Activated gamma-delta T cell (primary cell): ENCODE measurements at places on chromosomes 4 and X.

DNA sequence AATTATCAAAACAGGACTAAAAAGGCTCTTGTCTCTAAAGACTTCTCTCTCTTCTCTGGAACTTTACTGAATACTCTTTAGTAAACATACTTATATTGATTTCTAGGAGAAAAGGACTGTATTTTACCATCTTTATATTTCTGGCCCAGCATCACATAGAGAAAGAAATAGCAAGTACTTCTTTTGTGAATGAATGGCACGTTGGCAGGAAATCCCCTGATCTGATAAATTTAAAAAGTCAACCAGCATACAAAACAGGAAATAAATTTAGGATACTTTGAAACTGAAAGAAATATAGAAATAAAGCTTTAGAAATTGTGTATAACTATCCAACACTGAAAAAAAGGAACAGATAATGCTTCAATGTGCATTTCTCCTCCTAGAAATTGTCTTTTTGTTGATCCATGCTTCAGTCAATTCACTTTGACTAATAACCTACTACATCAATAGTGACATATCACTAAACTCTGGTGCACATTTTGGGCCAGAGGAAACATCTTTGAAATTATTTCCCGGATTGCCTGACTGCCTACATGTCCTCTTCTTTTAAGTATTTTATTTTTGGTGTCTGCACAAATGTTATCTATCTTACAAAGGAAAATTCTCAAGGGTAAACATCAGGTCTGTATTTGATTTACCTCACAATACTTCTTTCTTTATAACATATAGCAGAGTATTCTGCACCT is 183.5 kb upstream of the FSTL5 start:
- no peak for DNase-seq

GRCh38 chr4:173246719-173247118 is 78.1 kb downstream of the GALNT7 start:
- no peak for DNase-seq

- DNase-seq = no peak
Measured at GRCh38 chrX:69066021-69066757, 99.1 kb downstream of the PJA1 start.

- DNase-seq = no peak
Measured at GRCh38 chr4:125334926-125335325, 20.2 kb downstream of the FAT4 start.

- no peak for DNase-seq
Measured at GRCh38 chr4:78742300-78742699, 33.9 kb upstream of the BMP2K start.

DNA sequence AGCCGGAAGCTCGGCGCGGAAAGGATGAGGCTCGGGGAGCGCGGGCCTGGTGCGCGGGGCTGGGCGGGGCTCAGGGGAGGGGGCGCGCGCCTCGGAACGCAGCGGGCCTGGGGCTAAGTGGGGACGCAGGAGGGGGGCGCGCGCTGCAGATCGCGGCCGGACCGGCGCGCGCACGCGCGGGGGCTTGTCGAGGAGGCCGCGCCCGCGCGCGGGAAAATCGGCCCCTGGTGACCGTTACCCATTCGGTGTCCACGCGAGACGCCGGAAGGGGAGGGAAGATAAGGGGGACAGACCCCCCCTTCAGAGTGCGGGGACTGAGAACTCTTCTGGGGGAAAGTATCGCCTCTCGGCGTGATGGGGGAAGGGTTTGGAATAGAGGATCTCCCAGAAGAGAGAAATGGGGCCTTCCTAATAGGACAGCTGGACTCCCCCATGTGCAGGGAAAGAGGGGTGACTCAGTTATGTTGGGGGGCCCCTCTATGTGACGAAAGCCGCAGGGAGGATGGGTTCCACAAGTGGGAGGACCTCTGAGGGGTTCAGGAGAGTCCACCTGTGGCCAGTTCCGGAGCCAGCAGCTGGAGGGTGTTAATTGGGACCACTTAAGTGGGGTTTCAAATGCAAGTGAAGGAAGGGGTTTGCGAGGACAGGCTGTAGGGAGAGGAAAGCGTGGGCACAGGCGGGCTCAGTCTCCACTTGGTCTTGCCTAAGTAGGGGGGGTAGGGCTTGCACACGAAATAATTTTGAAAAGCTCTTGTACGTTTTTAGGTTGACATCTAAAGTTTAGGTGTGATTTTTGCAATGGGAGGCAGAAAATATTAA is 584 bp downstream of the SUV39H1 start:
- DNase-seq = no peak

GRCh38 chr4:111959222-111959621 is 186.0 kb upstream of the FAM241A start:
- DNase-seq = no peak

GRCh38 chr4:51932261-51932660 is 87.9 kb downstream of the LRRC66 start:
- no peak for DNase-seq

GRCh38 chr4:72323227-72323626 is 245.8 kb downstream of the ADAMTS3 start:
- DNase-seq = no peak

DNA sequence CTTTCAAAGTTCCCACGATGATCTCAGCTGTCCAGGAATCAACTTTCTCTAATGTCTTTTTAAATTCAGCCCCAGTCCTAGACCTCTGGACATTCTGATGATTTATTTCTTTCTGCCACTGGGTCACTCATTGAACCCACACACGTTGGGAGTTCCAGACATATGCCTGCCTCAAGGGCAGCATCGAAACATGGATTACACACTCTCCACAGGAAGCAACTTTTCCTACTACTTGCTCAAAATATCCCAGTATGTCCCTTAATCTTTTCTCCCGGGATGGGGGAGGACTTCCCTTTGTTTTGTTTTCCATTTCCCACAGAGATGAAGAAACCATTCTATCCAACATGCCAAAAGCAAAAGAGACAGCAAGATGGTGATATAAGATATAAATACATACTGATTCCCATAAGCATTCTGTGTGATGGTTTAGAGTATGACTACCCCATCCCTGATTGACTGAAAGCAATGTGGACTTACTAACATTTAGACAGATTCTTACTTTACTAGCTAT is 79.8 kb upstream of the PPARGC1A start:
- DNase-seq = no peak

DNA sequence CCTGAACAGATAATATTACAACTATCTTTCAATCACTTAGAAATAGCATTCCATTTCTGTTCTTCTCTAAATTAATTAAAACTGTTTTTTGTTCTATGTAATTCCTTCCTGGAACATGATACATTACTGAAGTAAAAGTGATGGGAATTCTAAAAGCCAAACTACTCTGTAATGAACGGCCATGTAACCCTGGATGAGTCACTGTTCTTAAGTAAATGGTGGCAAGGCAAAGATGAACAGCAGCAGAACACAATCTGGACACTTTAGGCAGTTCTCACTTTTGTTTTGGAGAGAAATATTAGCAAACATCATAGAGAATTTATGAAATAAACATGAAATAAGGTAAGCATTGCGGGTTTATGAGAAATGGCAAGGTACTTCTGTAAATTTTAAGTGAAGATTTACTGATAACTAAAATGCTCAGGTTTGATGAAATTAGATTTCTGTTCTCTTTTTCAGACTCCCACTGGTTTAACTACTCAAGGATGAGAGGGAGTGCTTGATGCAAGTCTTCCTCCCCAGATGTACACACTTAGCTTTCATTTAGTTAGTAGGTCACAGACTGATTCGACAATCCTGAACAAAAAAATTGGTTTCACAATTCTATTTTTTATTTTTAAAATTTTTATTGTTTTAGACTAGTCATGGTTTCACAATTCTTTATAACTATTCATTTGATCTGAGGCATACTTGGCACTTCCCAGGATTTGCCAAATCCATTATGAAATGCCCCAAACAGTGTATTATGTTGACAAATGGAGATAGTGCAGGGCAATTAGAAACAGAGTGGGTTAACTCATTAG is 964 bp upstream of the GPR82 start:
- DNase-seq = no peak

DNA sequence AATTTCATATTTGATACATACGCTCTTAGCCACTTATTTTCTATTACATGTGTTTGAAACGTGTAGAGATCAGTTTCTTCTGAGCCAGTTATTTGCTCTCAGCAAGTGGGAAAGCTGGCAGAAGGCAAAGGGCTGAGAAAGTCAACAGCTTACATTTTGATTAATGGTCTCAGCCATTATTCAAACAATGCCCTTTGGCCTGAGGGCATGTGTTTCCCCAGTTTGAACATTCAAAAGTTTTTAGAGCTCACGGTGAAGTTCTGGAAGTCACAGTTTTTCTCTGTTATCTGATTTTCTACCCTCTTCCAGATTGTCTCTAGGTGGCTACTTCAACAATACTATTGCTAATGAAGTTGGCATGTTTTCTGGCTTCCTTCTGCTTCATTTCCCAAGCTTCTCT is 591.8 kb upstream of the CPEB2 start:
- no peak for DNase-seq

- DNase-seq = no peak
Measured at GRCh38 chr4:148004228-148004857, 272.5 kb downstream of the ARHGAP10 start.

- no peak for DNase-seq
Measured at GRCh38 chr4:3257556-3258482, 8.9 kb downstream of the MSANTD1 start.

GRCh38 chrX:85815203-85815751 is 232.1 kb downstream of the CHM start:
- no peak for DNase-seq

- DNase-seq = no peak
Measured at GRCh38 chr4:96170198-96170597, 330.3 kb downstream of the PDHA2 start.

GRCh38 chr4:12172198-12172973 is 743.7 kb upstream of the HS3ST1 start:
- DNase-seq = no peak

- no peak for DNase-seq
Measured at GRCh38 chrX:46580613-46581012, 7.0 kb downstream of the CHST7 start.

- no peak for DNase-seq
Measured at GRCh38 chr4:145044341-145044740, 53.7 kb downstream of the ANAPC10 start.

DNA sequence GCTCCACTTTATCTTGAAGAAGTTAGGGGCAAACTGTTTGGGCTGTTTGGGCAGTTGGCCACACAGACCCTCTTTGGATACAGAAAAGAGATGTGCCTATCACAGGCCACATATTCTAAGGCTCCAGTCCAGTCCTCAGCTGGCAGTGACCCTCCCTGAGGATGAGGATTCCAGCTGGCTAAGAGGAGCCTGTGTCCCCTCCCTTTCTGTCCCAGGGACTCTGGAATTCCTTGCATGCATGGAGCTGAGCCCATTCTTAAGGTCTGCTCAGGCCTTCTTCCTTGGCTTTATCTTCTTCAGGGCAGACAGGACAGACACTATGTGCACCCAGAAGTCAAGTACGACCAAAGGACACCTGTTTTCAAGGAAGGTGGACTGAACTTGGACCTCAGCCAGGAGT is 23.8 kb upstream of the GK2 start:
- no peak for DNase-seq

DNA sequence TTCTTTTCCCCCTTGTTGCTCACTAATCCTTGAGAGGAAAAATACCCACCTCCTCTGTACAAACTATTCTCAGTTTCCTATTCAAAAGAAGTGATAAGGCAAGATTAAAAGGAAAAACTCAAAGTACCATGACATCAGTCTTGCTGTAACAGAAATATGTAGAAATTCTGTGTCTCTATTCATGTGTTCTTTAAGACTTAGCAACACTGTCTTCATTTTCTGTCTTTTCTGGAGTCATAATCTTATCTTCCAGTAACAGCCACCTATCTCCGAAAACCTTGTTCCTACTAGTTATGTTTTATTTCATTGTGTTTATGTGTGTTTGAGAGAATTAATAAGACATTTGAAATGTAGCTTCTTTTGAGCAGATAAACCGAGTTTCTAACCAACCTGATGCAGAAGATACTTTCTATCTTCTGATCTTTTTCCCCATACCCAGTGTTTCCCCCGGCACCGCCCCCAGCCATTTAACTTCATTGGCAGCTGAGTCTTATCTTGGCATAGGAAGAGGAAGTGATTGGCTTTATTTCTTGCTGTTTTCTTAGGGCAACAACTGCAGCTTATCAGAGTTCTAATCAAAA is 8.0 kb downstream of the FAM241A start:
- no peak for DNase-seq

DNA sequence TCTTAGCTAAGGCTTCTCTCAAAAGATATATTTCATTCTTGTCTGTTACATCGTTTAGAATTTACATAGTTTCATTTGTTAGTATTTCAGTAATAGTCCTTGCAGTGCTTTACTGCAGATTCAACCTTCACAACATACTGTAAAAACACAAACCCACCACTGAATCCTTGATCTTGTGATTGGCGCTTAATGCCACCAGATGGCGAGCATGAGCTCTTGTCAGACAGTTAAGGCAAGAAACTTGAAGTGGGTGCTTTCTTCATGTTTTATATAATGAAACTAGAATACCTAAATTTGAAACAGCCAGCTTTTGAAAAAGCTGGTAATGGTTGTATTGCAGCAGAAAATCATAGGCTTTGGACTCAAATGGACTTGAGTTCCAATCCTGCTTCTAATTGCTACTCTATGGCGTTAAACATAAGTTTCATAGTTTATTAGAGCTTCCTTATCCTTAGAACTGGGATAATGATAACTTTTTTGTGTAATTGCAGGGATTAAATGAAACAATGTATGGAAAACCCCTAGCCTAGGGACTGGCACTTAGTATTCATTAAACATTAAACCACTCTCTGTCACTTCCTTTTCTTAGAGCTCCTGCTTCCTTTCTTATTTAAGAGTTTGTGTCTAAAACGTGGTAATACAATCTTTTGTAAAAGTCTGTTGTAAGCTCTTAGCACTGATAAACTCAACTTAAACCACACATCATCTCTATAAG is 95.1 kb downstream of the USP9X start:
- no peak for DNase-seq

DNA sequence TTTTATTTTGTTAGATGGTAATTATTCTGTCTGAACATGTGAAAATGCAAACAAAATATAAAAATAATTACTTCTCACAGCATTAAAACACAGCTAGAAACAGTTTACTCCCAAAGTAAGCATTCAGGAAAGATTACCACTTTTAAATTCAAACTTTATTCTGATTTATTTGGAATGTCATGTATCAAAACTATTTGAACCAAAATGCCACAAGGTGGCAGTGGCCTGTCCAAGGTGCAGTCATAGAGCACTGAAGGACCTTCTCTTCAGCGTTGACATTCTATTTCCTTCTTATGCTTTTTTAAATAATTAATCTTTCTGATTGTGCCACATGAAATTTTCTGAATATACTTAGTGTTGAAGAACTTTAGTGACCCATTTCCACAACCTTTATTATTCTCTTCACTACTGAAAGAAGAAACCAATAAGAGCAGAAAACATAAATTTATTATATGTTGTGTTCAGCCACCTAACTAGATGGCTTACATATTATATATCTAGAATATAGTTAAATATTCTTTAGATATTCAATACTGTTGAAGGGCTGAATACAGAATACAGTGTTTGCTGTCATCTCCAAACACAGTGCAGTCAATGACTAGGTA is 283.6 kb downstream of the CFAP299 start:
- DNase-seq = no peak

DNA sequence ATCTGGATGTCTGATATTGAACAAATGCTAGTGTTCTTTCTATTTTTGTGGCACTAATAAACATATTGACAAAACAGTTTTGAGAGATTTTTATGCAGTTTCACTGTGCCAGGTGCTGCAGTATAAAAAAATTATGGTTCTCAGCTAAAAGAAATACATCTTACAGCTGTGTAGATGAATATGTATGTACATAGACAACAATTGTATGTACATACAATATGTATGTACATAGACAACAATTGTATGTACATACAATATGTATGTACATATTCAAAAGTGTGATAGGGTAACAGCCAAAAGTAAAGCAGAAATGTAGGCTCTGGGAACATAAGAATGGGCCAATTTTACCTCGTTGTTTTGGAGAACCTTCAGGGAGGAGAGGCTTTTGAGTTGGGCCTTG is 390.0 kb upstream of the RPS6KA3 start:
- no peak for DNase-seq
